A549 treated with AZD2906 at 1 μM for 4 hours (cell line): ENCODE measurements at places on chromosomes 2 and 18. TPM values are rescaled to one million over a fixed set of nuclear protein-coding genes. Genes with fewer than 3 reads are reported as not detected.

The CLIP4 gene
- total RNA-seq, result 19.0 to 21.1 TPM (median 20.3 TPM) in 5 replicates

The RGPD4 gene
- total RNA-seq, result 0.03 to 0.07 TPM (median 0.05 TPM) in 4 of 5 replicates, not detected in the other

The ALPI gene
- total RNA-seq, result 0.05 TPM in 1 of 5 replicates, not detected in the others

The SERPINB11 gene
- 0.03 to 0.16 TPM in 2 of 5 replicates, not detected in the others for total RNA-seq

The CDK5R2 gene
- total RNA-seq, result 4.6 to 8.8 TPM (median 7.0 TPM) in 5 replicates

The DSG1 gene
- not detected in 5 replicates for total RNA-seq

The NOSTRIN gene
- total RNA-seq, result 1.2 to 2.5 TPM (median 1.9 TPM) in 5 replicates

The DNAJC5G gene
- not detected in 5 replicates for total RNA-seq

The DAPL1 gene
- 0.13 to 0.16 TPM in 2 of 5 replicates, not detected in the others for total RNA-seq
